ENCODE measurements at places on chromosomes 3 and 15.

- DNase-seq: no peak
These were observed 83.9 kb upstream of the MEX3B start for GRCh38 chr15:82129761-82130160.

DNA sequence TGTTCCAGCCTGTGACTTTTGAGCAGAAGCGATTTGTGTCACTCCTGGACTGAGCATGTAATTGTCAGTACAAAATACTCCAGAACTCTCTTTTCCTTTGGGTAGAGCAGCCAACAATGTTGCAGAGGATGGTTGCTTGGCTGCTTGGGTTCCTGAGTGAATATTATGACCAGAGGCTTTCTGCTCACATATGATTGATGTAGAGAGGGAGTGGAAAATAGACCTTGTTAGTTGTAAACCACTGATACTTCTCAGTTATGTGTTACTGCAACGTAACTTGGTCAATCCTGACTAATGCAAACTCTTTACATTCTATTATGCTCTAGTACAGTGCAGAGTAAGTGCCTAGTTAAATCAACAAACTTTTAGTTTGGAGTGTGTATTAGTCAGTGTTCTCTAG lies 322.6 kb upstream of the KCNH8 start:
- no peak for DNase-seq

DNA sequence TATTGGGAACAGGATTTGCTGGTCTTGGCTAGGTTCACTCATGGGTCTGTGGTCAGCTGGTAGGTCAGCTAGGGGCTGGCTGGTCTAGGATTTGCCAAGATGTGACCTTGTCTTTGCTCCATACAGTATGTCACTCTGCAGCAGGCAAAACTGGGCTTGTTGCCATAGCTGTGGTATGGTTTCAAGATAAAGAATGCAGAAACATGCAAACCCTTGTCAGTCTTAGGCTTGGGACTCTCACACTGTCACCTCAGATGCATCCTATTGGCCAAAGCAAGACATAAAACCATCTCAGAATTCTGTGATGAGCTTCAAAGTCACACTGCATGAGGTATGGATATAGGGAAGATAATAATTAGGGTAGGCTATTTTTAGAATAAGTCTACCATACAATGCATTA lies 66.6 kb upstream of the TBC1D5 start:
- no peak for DNase-seq

- no peak for DNase-seq
These were observed 333.4 kb downstream of the RAP2B start for GRCh38 chr3:153495422-153495821.

GRCh38 chr15:65521350-65521749 lies 3.9 kb upstream of the DPP8 start:
- DNase-seq: no peak

GRCh38 chr3:40631341-40631995 lies 106.7 kb downstream of the ZNF621 start:
- peak; percentile 48 for DNase-seq

- DNase-seq: no peak
These were observed 55.6 kb downstream of the CCR3 start for GRCh38 chr3:46297658-46298423.

DNA sequence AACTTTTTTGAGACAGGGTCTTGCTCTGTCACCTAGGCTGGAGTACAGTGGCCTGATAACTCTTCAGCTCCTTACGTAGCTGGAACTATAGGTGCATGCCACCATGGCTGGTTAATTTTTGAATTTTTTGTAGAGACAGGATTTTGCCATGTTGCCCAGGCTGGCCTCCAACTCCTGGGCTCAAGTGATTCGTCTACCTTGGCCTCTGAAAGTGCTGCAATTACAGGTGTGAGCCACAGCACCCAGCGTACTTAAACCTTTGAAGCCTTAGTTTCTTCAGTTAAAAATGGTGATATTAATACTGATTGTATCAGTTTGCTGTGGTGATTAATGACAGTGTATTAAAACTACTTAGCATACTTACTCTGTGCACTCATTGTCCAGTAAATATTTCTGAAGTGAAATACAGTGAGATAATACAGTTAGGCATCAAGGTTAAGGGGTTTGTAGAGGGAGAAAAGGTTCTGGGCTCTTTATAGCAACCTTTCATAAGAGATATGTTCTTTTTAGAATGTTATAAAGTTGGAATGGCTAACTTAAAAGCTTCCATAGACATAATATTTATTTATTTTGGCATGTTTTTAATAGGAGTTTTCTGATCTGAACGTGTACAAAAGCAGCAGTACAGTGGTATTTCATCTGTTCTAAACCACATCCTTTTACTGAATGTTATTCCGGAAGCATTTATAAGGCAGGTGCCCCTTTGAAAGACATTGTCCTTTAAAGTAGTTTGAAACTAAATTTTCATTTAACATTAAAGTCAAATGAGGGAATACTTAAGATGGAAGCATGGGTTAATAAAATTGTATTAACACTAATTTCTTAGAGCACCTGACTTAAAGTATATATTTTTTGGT lies 23.6 kb downstream of the NCK1 start:
- DNase-seq: no peak

GRCh38 chr3:126661532-126662364 lies 6.8 kb upstream of the TXNRD3 start:
- no peak for DNase-seq

DNA sequence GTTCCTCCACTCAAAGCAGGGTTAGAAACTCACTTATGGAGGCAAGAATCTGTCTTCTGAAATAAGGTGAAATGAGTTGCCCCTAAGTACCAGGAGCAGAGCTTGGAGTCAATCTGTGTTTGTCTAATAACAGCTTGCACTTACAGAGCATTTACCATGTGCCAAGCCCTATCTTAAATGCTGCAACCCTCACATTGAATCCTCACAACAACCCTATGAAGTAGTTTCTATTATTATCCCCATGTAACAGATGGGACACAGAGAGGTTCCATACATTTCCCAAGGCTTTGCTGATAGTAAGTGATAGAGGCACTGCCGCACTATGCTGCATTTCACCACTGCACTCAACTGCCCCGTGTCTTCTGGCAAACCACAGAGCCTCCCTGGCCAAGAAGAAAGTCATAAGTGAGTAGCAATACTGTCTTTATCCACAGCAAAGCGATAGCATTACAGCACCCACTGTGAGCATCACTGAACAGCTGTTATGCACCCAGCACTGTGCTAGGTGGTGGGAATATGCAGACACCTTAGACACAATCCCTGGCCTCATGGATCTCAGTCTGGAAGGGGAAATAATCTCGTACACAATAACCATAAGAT lies 141.5 kb downstream of the SSR3 start:
- no peak for DNase-seq

DNA sequence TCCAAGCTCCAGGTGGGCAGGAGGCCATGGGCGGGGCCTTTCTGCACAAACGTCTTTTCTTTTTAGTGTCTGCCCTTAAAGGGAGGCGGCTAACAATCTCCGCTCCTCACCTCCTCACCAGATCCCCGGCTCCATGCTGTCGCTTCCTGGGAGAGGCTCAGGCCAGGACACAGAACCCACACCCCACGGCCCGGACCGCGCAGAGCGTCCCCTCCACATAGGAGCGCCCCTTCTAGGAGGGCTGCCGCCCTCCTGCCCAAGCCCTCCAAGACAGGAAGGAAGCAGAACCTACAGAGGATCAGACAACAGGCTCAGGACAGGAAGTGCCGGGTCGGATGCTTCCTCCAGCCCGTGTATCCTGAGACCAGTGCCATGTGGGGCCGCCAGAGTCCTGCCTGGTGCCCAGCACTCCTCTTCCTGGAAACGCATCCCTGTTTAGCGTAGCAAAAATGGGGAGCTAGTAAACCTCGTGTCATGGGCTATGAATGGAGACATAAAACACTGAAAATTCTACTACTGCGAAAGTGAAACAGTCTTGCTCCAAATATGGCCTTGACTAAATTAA lies 83.2 kb upstream of the ATP10A start:
- DNase-seq: no peak

GRCh38 chr15:29822100-29822683 lies at the start of gene TJP1:
TJP1 (minus strand) TSS chr15:29822468; CDS start chr15:29822028, 440 bp downstream.
- peak; percentile 76 for DNase-seq

DNA sequence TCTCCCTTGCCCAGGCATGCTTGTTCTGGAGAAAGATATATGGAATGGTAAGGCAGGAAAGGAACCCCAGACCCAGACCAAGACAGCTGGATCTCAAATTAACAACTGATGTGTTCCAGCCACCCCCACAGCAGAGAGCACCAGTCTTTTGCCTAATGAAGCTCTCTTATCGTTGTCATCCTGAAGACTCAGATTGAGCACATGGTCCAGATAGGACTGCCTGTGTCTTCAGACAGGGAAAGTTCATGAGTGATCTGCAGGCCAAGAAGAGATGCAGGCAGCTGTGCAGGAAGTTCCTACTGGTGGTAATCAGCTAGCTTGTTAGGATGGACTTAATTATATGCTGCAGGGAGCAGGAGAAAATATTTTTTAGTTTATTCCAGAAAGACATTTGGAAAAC lies 53.3 kb downstream of the PPP2R3A start:
- no peak for DNase-seq

DNA sequence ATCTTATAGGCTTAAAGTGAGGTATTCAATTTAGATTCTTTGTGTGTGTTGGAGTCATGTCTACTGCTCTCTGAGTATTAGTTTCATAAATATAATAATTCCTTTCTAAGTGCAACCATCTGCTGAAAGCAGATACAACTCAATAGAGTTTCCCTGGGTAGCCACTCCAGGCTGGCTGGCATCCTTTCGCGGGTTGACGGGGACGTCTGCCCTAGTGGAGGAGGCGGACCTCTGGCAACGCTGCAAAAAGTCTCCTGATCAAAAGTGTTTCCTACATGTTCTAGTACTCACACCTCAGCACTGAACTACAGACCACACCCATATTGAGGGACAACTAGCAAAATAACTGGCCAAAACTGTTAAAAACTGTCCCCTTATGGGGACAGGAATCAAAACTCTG lies 2.5 kb downstream of the MOBP start:
- DNase-seq: no peak

GRCh38 chr3:97871801-97872524 lies 50.2 kb downstream of the CRYBG3 start:
- DNase-seq: no peak

DNA sequence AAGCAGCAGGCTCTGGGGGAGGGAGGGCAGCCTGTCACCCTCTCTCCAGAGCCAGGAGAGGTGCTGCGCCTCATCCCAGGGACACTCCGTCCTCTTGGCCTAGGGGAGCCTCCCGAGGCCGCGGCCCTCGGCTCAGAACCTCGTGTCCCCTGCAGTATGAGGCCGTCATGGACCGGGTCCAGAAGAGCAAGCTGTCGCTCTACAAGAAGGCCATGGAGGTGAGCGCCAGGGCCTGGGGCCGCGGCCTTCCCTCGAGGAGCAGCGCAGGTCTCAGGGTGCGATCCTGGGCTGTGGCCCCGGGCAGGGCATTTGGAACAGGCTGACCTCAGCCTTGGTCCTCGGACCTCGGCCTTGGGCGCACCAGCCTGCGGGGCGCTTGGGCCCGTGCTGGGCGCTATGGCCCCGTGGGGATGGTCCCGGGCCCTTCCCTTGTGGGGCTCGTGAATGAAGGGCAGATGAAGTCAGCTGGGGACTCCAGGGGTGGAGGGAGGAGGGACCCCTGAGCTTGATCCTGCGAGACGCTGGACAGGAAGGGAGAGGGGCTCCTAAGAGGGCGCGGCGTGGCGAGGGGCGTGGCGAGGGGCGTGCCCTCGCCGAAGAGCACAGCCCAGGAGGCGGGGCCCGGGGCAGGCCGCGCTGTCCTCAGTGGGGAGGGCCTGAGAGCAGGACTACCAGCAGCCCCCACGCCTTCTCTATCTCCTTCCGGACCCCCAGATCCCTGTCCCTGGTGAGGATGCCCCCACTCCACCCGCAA lies 32.9 kb downstream of the PSTPIP1 start:
- no peak for DNase-seq

DNA sequence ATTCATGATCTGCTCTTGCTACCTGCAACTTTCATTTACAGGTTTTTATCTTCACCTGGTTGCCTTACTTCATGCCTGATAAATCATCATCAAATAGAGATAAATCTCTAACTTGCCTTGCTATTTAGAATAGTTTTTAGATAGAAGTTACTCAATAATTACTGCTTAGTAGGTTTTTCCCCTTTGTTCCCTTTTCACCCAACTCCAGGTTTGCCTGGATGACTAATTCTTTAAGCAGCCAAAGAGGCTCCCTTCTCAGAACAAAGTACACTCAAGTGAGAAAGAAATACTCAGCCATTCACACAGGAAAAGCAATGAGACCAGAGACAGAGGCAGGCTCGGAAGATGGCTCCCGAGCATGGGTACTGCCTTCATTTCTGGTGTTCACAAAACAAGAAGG lies 268.1 kb upstream of the CRBN start:
- DNase-seq: no peak

- no peak for DNase-seq
These were observed 274.8 kb upstream of the TRIM42 start for GRCh38 chr3:140403079-140403478.

DNA sequence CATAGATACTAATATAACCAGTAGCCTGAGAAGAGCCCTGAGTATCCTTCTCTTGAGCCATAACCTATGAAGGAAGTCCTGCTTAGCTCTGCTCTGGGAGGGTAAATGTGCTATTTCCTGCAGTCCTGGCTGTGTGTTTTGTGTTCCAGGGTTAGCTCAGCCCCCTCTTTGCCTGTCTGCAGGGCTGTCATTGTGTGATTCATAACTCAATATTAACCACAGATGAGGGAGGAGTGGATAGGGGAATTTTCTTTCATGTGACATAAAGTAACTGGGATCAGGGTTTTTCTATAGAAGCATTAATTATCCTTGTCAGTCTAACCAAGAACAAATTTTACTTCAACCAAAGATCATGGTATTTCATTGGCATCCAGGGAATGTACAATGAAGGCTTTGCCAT lies 183.3 kb upstream of the ZBTB20 start:
- no peak for DNase-seq

GRCh38 chr15:87573039-87573438 lies 683.5 kb downstream of the NTRK3 start:
- DNase-seq: no peak

DNA sequence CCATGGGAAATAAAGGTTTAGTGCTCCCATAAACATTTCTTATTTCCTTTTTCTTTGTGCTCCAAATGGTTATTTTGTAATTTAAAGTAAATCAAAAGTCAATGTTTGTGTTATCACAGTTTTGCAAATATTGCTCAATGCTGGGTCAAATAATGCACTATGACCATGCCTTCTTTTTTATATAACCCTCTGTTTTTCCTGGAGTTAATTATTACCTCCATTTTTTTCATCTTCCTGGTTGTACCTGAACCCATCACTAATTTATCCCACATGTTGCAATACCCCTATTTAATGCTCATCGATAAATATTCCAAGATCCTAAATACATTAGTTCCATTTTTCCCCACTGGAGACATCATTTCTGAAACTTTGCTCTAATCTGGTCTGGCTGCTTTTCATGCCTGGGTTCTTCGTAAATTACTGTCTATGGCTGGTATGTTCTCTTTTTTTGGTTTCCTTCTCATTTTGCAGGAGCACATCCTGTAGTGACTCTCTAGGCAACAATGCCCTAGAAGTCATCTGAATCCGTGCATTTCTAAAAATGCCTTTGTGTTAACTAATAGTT lies 66.4 kb downstream of the OXNAD1 start:
- DNase-seq: no peak

DNA sequence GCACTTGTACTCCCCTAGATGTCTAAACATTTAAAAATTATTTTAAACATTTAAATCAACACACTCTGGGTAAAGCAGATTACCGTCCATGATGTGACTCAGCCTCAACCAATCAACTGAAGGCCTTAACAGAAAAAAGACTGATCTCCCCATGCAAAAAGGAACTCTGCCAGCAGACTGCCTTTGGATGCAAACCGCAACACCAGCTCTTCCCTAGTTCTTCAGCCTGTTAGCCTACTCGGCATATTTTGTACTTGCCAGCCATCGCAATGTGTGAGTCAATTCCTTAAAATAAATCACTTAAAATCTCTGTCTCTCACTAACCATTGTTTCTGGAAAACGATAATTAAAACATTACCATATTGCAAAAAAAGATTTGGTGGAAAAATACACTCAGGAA lies 375.9 kb downstream of the RSL24D1 start:
- no peak for DNase-seq
